ENCODE measurements at places on chromosomes 7 and 10.

DNA sequence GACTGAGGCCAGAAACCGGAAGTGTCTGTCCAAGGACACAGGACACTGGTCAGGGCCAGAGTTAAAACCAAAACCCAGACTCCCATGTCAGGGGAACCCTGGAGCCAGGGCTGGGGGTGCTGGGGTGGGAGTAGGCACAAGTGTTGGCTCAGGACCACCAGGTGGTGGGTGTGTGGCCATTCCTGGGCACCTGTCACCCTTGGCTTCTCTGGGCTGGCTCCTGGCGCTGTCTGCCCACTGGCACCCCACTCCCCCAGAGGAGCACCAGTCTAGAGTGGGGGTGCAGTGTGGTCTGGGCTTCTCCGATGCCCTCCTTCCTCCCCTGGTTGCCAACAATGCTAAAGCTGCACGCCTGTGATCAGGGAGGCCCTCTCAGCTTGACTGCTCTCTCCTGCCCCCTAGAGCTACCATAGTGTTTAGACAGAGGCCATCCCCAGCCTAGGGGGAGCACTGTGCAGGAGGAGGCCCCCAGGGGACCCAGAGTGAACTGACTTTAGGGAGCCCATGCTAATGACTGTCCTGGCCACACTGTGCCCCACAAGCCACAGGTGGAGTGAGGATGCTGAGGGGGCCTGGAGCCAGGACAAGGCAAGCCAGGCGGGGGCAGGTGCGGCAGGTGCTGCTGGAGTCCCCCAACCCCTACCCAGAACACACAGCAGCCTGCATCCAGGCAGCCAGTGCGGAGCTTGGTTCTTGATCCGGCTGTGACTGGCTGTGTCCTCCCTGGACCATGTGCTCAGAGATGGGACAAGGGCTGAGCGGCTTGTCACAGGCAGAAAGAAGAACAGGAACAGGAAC, 11.0 kb downstream of the RASGEF1A start:
- peak; percentile 27 for DNase-seq

DNA sequence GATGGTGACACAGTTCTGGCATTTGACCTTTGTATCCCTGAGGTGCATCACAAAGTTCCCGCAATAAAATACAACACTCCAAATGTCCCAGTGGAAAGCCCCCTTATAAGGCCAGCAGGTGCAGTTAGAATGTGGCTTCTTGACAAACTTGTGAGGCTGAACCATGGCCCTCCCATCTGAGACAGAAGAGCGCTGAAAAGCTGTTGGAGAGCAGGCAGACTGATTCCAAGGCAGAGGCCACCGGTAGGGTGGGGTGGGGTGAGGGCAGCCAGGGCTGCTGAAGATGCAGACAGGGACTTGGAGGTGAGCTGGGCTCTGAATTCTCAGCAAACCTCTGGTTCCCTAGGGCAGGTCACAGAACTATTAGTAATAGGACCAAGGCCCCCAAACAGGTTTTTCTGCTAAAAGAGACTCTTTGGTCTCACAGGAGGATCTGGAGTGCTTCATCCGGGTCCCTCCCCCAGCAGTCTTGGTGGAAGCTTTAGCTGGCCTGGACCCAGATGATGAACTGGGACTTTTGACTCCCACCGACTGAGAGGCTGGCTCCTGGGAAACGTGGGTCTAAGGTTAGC, 15.6 kb upstream of the CHST3 start:
- no peak for DNase-seq

DNA sequence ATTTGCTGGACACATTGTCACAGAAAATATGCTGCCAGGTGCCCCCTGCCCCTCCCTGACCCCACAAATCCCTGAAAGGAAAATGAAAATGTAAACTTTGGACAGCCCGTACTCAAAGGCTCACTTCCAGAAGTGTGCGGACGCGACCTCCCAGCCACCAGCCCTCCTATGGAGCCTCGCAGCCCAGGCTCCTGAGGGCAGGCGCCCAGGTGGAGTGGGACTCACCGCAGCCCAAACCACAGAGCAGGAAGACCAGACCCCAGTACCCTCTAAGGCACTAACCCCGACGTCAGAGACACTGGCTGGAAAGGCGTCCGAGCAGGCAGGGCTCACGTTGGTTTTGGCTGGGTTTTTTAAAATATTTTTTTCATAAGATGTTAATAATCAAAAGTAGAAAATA, 57.3 kb downstream of the CSGALNACT2 start:
- no peak for DNase-seq

- DNase-seq: no peak
Observed at GRCh38 chr7:69177941-69178494, 420.3 kb upstream of the AUTS2 start.

DNA sequence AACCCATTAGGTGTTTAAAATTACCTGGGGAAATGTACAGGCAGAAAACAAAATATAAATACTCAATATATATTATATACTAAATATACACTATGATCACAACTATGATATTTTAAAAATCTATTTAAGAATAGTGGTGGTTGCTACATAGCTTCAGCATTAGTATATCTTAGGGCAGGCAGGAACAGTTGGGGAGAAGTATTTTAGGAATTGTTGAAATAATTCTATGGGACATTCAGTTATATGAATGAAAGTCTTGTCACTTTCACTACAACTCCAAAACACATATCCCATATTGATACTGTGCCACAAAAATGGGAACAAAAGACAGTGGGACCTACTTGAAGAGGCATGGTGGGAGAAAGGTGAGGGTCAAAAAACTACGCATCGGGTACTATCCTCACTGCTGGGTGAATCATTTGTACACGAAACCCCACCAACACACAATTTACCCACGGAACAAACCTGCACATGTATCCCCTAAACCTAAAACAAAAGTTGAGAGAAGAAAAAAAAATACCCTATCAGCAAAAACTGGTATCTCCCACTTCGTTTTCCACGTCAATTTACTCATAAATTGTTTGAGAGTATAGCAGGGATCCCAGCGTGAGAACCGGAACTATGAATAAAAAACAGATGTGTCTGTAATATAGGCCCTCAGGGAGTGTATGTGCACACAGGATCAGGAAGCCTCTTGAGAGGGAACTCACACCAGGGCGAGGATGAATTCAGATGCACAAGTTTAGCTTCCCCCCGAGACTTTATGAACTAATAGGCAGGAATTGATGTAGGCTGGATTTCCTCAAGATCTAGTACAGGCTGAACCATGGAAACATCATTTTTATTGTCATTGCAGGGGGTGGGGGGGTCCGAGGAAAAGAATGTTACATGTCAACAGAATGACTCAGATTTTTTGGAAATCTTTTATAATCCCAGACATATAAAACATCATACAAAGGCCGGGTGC, 16.2 kb downstream of the SLC16A12 start:
- DNase-seq: no peak

- DNase-seq: peak; percentile 49
Observed at GRCh38 chr7:151756076-151756731, 120.7 kb downstream of the PRKAG2 start.

- no peak for DNase-seq
Observed at GRCh38 chr10:8061274-8062211, 7.1 kb downstream of the GATA3 start.

- no peak for DNase-seq
Observed at GRCh38 chr7:24834128-24834798, 77.0 kb upstream of the GSDME start.

- DNase-seq: no peak
Observed at GRCh38 chr10:73799899-73800559, 11.4 kb downstream of the NDST2 start.

- no peak for DNase-seq
Observed at GRCh38 chr7:14040528-14040927, 51.1 kb upstream of the ETV1 start.

GRCh38 chr10:24113901-24114300, 95.0 kb upstream of the KIAA1217 start:
- DNase-seq: no peak

DNA sequence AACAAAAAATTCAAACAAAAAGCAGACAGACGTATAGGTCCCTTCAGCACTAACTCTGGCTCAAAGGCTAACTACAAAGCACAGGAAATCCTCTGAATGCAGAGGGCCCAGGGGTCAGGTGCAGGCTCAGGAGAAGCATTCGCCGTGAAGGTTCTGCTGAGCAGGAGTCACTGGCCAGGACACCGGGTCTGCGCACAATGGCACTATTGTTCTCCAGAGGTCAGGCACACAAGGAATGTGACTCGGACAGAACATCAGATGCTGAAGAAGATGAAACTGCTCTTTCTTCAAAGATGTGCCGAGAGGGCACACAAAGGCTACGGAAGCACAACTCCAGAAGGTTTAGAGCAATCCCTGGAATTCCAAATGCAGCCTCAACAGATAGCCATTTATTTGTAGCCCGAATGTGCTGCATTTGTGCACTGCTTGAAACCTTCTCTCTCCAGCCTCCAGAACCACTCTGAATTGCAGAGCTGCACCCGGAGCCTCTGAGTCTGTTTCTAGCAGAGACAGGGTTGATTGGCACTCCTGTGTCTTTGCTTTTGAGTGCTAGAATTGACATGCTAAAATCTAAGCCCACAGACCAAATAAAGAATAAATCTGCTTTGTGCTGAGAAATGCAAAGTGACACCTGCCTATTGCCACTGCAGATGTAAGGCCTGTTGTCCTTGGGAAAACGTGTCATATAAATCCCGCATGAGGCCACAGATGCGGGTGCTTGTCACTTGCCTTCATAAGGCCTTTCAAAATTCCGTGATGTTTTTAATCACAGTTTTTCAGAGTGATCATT, 85.4 kb upstream of the AFAP1L2 start:
- no peak for DNase-seq

- no peak for DNase-seq
Observed at GRCh38 chr7:127850195-127850594, 181.0 kb downstream of the LRRC4 start.

- no peak for DNase-seq
Observed at GRCh38 chr10:33145451-33146188, 187.6 kb upstream of the ITGB1 start.

DNA sequence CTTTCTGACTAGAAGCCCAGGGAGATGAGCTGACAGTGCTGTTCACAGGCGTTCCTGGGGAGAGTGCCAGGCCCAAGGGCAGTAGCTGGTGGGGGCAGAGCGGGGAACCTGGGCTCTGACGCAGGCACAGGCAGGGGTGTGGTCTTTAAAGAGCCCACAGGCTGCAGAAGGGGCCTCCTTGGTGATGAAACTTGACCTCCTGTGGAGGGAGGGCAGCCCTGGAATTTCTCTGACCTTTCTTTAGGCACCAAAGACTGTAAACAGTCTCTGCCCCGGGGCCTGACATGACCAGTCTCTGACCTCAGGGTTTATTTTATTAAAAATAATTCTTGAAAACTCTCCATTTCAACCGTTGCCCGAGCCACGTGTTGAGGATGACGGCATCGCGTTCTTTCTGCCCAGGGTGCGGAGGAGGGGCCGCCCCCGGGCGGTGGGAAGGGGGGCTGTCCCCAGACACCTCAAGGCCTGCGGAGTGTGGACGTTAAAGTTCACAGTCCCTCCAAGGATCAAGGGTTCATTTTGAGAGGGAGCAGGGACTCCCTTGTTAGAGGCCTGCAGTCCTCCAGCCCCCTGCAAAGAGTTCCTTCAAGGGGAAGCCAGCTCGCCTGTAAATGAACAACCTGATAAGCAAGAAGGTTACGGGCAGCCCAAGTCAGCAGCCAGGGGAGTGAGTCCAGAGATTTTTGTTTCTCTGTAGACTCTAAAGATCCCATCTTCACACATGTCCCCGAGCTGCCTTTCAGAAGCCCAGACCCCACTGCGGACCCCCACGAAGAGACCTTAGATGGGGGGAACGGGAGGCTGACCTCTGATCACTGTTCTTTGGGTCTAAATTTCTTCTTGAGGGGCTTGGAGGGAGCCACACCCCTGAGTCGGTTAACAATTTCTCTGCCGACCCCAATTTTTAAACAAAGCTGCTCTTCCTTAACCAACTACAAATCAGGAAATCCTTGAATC, 128.9 kb downstream of the VIPR2 start:
- DNase-seq: no peak

DNA sequence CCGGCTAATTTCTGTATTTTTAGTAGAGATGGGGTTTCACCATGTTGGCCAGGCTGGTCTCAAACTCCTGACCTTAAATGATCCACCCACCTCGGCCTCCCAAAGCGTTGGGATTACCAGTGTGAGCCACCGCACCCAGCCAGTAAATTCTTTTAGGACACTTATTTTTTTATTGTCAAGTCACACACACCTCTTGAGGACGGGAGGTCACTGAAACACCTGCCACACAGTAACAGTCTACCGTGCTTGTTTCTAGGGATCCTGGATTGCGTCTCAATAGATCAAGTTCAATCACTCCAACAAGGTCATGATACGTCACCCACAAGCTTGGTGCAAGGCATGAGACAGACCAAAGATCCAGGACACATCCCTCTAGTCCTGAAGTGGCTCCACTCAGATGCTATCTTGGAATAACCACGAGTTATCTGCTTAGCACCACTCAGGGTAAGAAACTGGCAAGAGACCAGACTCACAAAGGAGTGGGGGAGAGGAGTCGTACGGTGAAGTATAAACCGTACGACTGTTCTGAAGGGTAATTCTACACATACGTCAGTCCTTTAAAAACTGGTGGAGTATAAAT, 58.9 kb upstream of the NCAPG2 start:
- DNase-seq: no peak

DNA sequence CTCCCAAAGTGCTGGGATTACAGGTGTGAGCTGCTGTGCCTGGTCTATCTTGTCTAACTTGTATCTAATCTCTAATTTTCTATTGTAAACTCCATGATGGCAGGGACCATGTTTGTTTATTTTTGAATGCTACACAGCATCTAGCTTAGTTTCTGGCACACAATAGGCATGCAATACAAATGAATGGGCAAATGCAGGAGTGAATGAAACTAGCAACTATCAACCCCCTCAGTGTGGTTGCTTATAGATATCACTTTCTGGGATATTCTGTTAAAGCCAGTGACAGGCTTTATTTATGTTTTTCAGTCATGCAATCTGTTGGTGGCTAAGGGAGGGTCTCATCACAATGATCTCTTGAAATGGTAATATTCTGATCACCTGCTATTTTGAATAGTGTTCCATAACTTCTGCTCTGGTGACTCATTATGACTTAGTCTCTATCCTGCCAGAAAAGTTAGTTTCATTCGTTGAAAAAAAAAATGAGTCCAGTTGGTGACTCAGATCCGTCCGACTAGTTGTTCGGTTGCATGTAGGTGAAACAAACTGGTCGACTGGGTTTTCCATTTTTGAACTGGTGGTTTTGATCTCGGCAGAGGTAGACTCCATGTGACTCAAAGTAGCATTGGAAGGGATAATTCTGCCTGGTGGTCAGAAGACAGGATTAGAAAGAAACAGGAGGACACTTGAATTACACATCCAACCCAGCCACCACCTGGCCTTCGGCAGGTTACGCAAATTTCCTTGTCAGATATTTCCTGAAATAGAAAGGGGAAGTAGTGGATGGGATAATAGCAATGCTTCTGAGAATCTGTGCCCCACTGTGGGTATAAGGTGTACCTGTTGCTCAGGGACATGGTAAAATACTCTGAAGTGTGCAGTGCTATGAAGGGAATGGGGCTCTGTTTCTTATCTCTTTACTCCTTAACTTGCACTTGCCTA, 76.8 kb downstream of the GATA3 start:
- no peak for DNase-seq

- DNase-seq: no peak
Observed at GRCh38 chr7:92448205-92448747, 994 bp downstream of the GATAD1 start.

GRCh38 chr10:52145636-52146035, 168.4 kb upstream of the DKK1 start:
- no peak for DNase-seq

Measured in stimulated activated CD4-positive, alpha-beta T cell treated with anti-CD3 and anti-CD28 coated beads, Interleukin-1b, Interleukin-23, amount 100 ng/mL, for 4 hours (primary cell).